ENCODE measurements at places on chromosomes 5 and 9. TPM values are rescaled to one million over a fixed set of nuclear protein-coding genes. Genes with fewer than 3 reads are reported as not detected.
A peak's percentile ranks its signal among the peaks of the same experiment; 100 is the strongest.

KCNN2 gene
- total RNA-seq: 7.5 TPM

DNA sequence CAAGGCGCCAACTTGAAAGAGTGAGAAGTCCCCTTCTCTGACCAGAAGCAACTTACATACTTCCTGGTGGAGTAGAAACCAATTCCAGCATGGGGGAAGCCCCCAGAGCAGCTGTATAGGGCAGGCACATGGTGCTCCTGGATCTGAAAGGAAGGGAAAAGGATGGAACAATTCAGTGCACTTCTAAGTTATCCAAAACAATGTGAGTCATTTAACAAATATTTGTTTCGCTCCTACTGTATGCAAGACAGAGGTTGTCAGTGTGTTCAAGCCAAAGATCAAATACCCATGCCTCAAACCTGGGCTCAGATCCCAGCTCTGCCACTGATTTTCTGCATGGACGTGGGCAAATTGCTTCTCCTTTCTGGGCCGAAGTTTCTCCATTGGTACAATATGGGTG lies 67.1 kb downstream of the LHX2 start:
- peak; percentile 27 for DNase-seq

GRCh38 chr9:88933607-88934379 lies 57.5 kb upstream of the S1PR3 start:
- DNase-seq: no peak

DNA sequence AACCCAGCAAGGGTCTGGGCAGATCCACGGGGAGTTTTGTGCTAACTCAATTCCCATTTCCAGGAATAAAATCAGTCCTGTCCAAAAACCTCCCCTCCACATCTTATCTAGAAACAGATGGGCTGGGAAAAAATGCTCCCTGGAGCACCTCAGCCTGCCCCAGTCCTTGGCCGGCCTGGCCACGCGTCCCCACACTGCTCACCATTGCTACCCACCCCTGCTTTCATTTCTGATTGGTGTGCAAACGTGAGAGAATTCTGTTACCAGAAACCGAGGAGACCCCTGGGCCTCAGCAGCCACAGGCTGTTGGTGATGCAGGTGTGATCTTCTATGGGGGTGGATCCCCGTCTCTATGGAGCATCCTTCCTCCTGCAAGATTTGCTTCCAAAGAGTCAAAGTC lies 38.0 kb upstream of the OLFM1 start:
- DNase-seq: no peak

GRCh38 chr5:12526113-12526512 lies 621.9 kb upstream of the CTNND2 start:
- no peak for DNase-seq

DNA sequence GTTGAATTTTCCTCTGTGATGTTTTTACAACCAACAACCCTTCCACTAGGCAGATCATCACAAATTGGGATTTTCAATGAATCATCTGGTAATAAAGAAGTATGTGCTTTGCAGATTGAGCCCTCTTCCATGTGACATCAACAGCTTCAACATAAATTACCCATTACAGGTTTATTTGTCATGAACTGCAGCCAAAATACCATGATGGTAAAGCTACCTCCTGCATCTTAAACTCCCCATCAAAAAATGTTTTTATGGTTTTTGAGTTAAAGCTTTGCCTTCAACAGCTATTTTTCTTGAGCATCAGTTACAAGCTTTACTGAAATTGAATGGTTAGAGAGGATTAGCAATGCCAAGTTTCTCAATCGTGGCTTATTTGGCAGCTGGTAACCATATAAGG lies 211.4 kb upstream of the TUSC1 start:
- DNase-seq: no peak

GRCh38 chr9:135741276-135742219 lies 39.6 kb downstream of the KCNT1 start:
- DNase-seq: no peak

- DNase-seq: no peak
These were observed 18.1 kb upstream of the ZFR start for GRCh38 chr5:32462618-32463017.

- DNase-seq: no peak
These were observed 35.4 kb upstream of the GDNF start for GRCh38 chr5:37875051-37875787.

DNA sequence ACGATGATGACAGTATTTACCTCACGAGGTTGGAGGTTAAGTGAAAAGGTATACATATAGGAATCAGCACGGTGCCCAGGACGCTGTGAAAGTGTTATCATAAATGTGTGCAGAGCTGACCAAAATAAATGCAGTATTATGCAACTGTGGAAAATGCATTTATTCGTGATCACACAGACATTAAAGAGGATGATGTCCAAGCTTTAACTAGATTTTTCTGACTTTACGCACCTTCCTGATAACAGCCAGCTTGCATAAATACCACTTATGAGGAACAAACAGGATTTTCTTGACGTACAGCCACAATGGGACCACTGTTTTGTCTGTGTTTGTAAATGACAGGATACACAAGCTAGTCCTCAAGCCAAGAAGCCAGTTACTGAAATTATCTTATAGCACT lies 71.4 kb upstream of the ATP10B start:
- no peak for DNase-seq

All from glomerular endothelial cell (primary cell).